Stimulated activated naive CD8-positive, alpha-beta T cell treated with anti-CD3 and anti-CD28 coated beads, Interleukin-15, Interleukin-2, amounts not matched to agents 100 U/mL and 50 U/mL, for 24 hours (primary cell): ENCODE measurements at places on chromosomes 16 and 17.

- no peak for DNase-seq
Observed at GRCh38 chr16:30082545-30083090, 6.8 kb downstream of the PPP4C start.

DNA sequence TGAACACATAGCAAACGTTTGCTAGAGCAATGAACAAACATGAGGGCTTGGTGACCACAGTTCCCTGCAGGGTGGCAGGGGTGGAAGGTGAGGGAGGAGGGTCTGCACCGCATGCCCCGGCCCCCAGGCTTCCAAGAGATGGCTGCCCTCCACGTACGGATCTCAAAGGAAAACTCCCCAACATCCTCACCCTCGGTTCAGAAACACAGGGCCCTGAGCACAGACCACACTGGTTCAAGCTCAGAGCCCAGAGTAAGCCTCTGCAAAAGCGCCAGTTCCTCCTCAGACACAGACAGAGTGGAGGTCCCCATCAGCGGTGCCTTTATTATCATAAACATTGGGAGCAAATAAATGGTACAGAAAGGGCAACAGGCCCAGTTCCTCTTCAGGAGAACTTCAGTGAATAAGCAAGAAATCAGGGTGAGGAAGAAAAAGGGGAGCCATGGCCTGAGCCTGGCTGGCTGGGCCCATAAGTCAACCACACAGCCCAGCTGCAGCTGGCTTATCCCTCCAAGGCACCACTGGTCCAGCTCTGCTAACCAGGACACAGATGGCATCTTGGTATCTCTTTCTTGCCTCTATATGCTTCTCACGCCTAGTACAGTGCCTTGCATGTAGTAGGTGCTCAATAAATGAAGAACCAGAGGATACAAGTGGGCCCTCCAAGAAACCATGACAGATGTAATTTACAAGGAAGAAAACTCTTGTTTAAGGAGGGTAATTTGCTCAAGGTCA, 11.0 kb downstream of the MPO start:
- no peak for DNase-seq

DNA sequence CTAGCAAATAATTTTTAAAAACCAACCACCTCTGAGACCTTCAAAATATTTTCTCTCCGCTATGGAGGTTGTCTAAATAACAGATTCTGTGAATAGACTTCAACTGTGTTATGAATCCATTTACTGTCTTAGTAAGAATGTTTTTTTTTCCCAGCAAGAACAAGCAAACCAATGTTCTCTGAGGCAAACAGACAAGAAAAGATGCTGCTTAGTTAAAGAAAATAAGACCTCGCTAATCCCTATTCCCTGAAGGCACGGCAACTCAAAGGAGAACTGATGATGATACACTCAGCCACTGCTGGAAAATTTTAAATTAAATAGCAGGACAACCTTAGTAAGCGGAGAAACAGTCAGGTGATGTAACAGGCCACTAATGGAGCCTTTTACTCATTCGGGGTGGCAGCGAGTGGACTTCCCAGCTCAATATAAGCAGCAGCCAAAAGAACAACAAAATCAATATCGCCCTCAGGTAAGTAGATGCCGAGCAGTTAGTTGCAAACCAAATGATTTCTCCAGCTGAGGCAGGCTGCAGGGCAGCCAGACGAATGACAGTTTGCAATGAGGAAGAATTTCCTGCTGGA, 81.8 kb downstream of the CPPED1 start:
- DNase-seq, result no peak

DNA sequence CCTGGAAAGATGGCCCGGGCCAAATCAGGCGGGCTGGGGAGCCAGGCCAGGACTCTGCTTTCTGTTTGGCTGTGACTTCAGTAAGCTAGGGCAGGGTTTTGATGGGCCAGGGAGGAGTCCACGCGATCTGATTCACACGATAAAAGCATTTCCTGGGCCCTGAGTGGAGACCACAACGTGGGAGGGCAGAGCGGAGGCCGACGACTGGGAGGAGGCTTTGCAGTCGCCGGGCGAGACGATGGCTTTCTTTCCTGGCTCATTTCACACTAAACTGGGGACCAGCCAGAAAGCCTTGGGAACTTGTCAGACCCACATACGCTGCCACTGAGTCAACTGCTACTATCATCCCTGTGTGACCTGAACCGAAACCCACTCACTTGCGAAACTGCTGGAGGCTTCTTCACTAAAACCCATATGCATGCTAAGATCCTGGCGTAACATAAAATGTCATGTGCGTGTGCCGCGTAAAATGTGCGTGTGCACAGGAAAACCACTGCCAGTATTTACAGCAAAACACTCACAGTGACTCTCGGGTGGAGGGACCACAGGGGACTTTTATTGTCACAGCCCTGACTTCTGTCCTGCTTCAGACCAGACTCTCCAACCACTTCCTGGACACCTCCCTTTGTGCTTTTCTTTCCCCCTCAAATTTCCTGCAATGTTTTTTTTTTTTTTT, 14.2 kb upstream of the RHBDF2 start:
- peak; percentile 79 for DNase-seq

DNA sequence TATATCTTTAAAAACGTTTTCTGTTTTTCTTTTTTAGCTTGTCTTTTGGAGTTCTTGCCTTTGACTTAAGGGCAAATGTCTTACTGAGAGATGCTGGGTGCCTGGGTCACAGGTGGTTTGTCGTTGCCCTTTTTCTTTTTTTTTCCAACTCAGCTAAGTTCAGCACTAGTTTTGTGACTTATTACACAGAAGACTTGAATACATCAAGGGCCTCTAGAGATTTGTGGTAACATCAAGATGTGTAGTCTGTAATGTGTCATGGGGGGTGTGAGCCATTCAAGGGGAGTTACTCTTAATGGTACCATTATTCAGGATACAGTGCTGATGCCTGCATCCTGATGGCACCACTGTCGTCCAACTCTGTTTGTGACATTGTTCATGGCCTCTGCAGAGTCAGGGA, 95.1 kb downstream of the PRKCA start:
- DNase-seq, result no peak

- no peak for DNase-seq
Observed at GRCh38 chr16:53713403-53714204, 9.6 kb downstream of the FTO start.

- DNase-seq, result no peak
Observed at GRCh38 chr16:11024333-11025053, 80.1 kb downstream of the CLEC16A start.

GRCh38 chr16:57784334-57784733, 18.0 kb downstream of the KIFC3 start:
- no peak for DNase-seq

- peak; percentile 34 for DNase-seq
Observed at GRCh38 chr17:55641676-55642081, 81.0 kb downstream of the TMEM100 start.

DNA sequence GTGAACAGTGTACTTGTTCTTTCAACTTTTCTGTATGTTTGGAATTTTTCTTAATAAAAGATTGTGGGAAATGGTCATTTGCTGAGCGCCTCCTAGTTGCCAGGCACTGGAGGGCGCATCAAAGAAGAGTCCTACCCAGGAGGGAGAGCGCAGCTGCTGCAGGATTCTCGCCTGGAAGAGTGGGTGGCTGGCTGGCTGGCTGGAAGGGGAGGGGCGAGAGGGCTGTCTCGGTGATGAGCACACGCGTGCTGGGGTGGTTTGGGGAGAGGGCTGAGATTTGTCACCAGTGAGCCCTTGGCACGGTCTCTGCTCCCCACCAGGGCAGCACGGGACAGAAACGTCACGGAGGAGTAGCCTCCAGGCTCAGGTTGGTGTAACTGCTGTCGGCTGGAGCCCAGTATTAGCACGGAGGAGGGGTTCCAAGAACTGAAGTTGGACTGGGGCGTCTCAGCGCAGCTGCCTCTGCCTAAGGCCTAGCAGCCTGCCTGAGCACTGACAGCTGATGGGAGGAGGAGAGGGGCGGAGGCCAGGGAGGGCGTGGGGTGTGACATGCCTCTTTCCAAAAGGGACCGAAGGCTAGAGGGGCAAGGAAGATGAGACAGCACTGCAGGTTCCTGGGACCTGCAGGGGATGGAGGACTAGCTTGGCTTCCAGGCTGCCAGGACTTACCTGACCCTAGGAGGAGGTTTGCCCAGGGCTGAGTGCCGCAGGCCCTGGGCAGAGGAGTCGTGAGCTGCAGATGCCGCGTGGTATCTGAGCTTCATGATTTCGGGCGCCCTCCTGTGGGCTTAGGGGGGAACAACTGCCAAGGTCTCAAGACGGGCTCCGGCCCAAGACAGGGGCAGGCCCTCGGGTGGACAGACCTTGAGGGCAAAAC, 5.7 kb downstream of the LDHD start:
- DNase-seq, result peak; percentile 84

DNA sequence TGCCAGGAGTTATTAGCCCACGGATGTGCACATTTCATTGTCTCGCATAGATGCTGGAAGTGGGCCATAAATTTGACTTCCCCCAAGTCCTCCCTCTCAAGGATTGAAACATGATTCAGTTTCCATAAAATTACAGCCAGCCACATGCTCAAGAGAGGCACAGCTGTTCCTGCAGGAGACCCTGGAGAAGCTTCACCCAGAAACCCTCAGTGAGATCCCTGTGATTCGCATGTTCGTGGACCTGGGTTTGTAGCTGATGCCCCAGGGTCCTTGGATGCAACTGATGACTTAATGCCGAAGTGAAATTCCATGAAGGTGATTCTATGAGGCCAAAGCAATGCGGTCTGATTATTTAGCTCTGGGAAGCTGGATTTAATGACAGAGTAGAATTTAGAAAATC, 24.7 kb upstream of the AQP8 start:
- no peak for DNase-seq

DNA sequence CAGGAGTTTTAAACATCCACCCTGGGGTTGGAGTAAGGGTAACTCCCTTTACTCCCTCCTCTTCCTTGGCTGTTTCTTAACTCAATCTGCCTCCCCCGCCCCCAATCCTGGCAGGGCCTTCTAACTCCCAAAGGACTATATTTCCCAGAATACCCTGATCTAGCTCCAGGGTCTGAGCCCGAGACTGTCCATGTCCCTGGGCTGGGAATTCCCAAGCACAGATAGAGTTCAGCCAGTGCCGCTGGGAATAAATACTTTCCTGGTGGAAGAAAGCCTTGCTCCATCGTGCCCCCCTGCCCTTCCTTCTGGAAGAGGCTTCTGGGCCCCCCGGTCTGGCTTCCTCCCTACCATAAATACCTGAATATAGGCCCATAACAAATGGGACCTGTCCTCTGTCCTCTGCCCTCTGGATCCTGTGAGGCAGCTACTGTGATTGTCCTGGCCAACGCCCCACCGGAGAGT, 10.2 kb downstream of the BAHCC1 start:
- no peak for DNase-seq

DNA sequence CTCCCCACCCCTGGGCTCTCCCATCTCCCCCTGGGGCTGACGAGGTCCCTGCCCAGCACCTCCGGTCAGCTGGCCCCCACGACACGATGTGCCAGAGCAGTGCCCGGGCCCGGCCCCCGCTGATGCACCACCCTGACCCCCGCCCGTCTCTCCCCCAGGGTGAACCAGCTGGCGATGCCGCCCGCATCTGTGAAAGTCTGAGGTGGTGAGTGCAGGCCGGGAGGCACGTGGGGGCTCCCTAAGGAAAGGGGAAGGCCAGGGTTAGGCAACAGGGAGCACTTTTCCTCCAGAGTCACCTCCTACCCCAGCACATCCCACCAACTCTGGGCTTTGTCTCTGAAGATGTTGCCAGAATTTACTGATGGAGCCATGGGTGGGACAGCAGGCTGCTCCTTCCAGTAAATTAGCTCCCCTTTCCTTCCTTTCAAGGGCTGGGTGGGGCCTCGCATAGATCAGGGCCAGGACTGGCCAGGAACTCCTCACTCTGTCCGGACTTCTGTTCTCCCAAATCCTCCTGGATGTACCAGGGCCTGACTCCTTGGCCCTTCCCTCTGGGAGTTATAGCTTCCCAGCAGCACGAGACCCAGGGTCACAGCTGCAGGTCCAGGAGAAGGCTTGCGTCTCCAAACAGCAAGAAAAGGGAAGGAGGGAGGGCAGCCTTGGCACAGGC, 18.3 kb downstream of the MYBBP1A start:
- DNase-seq, result no peak

- no peak for DNase-seq
Observed at GRCh38 chr17:63395075-63395805, 50.9 kb downstream of the CYB561 start.

GRCh38 chr17:31583772-31584356, 192.4 kb downstream of the RAB11FIP4 start:
- DNase-seq, result no peak

GRCh38 chr17:4525691-4526397, 27.2 kb downstream of the SPNS2 start:
- no peak for DNase-seq
